ENCODE measurements at places on chromosomes 13 and 19.

DNA sequence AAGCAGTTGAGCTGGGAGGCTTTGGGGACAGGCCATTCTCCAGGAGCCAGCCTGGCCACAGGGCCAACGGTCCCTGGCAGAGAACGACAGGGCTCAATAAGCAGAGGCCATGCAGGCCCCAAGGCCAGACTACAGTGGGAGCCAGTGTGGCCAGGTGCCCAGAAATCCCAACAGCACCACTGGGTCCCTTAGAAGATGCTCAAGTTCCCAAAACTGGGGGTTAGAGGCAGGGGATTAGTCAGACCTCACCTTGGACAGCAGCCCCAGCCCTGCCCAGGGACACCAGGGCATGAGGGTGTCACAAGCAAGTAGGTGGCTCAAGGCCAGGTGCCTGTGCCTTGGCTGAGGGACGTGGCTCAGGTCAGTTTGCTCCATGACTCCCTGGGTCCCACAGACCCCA is 12.8 kb downstream of the SCGB2B2 start:
- DNase-seq = no peak

GRCh38 chr19:47296036-47296435 is 13.6 kb upstream of the C5AR1 start:
- DNase-seq = peak; percentile 89

DNA sequence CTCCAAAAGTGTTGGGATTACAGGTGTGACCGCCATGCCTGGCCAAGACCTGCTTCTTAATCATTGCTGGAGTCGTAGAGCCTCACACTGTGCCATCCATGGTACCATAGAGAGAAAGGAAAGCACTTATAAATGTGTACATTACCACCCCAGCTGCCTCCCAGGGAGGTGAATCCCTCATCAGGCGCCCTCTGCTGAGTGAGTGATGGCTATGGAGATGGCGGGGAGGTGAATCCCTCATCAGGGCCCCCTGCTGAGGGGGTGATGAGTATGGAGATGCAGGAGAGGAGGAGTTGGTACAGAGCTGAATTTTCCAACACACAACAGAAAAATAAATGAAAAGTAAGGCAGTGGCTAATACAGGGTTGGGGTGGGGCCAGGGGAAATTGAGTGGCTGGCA is 263.4 kb downstream of the UQCRFS1 start:
- DNase-seq = no peak

- DNase-seq = no peak
Measured at GRCh38 chr19:16514383-16515019, 18.3 kb downstream of the C19orf44 start.

DNA sequence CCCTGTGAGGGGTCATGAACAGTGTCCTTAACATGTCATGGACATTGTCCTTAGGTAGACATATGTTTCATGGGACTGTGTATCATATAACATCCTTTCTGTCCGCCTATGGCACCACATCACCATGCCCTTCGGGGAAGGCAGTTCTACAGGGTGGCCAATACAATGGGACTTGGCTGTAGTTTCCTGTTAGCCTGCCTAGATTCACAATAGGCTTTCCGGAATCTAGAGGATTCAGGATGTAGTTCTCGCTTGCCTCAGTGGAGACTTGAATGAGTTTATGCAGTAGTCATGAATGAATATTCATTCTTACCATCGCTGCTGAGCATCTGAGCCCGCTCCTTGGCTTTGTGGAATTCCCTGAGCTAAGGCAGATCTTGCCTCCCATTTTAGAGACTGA is 100.5 kb downstream of the DNAJC15 start:
- no peak for DNase-seq

- DNase-seq = peak; percentile 69
Measured at GRCh38 chr13:49791711-49792549, 552 bp downstream of the KPNA3 start.

- no peak for DNase-seq
Measured at GRCh38 chr13:100339411-100339940, 249.1 kb downstream of the GGACT start.

- DNase-seq = no peak
Measured at GRCh38 chr13:24892829-24893228, 128.9 kb downstream of the RNF17 start.

- no peak for DNase-seq
Measured at GRCh38 chr13:47976325-47976724, 24.7 kb downstream of the SUCLA2 start.

DNA sequence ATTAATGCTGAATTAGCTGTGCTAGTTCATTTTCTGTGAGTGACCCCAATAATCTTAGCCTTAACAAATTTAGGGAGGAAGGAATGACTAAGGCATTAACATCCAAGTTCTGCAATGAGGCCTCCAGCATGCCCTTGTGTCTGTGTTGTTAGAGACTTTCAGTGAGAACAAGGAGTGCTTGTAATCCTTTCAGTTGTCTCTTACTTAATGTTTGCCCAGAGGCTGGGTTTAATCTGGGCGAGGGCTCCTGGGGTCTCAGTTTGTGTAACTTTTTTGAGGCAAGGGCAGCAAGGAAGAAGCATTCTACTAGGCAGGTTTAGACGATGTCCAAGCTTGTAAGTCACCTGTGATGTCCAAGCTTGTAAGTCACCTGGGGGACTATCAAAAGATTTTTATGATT is 24.3 kb downstream of the CCNA1 start:
- no peak for DNase-seq

- DNase-seq = no peak
Measured at GRCh38 chr13:60491531-60491930, 94.5 kb downstream of the TDRD3 start.

GRCh38 chr13:32852526-32852925 is 163.7 kb upstream of the KL start:
- DNase-seq = no peak

GRCh38 chr13:77980592-77980991 is 62.0 kb upstream of the EDNRB start:
- DNase-seq = no peak

GRCh38 chr19:45154064-45154827 is 6.5 kb downstream of the NKPD1 start:
- peak; percentile 50 for DNase-seq

- DNase-seq = no peak
Measured at GRCh38 chr13:39411511-39411910, 191.5 kb downstream of the LHFPL6 start.

GRCh38 chr13:51873117-51873798 is 11.5 kb downstream of the CCDC70 start:
- DNase-seq = no peak

GRCh38 chr19:36418287-36419001 is at the start of gene ZFP82:
Gene ZFP82, minus strand, starts transcription at chr19:36418644. Its CDS starts 8,855 bp downstream, at chr19:36409789.
- DNase-seq = peak; percentile 85

GRCh38 chr19:310781-311496 is 19.7 kb upstream of the PLPP2 start:
- DNase-seq = no peak

GRCh38 chr13:108594153-108594552 is 35.3 kb upstream of the MYO16 start:
- DNase-seq = no peak

- peak; percentile 87 for DNase-seq
Measured at GRCh38 chr19:12956446-12957388, at the start of gene GADD45GIP1. Gene GADD45GIP1, minus strand, starts transcription at chr19:12957223. Its CDS starts 11 bp downstream, at chr19:12957212.

GRCh38 chr19:18368504-18369222 is 17.3 kb upstream of the GDF15 start:
- no peak for DNase-seq

DNA sequence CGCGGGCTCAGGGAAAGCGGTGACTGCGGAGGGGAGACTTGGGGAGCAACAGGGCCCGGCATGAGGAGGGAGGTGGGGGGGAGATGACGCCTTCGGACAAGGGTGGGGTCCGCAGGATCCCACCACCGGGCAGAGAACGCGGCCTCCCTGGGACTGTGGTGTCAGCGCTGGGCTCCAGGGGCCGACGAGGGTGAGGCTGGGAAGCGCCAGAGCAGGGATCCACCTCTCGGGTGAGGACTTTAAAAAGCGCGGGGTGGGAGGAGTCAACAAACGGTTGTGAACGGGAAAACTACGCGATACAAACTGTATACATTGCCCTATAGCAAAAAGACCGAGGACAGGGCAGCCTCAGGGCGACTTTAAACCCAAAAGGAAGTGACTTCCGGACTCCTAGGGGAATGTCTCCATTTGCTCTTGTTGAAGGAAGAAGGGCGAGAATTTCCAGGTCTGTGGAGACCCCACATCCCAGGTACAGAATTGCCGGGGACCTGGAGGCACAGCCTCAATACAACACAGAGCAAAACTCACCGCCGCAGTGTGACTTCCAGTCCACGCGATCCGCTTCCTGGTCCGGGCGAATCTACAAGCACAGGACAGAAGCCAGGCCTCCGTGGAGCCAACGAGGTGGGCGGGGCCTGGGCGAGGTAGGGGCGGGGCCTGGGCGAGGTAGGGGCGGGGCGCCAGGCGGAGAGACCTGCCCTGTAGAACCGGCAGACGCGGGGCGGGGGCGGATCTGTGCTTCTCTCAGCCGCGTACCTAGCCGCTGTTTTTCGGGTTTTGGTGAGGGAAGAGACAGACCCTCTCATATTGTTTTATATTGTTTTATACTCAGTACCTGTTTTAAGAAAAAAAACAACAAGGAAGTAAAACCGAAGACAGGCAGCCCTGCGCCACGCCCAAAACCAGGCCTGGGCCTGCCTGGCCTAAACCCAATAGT is at the start of gene ZNF888:
TSS of gene ZNF888 (minus strand) at position 588 of the 937 bp plus-strand sequence. CDS start 5,555 bp downstream, outside the sequence.
- DNase-seq = peak; percentile 94

DNA sequence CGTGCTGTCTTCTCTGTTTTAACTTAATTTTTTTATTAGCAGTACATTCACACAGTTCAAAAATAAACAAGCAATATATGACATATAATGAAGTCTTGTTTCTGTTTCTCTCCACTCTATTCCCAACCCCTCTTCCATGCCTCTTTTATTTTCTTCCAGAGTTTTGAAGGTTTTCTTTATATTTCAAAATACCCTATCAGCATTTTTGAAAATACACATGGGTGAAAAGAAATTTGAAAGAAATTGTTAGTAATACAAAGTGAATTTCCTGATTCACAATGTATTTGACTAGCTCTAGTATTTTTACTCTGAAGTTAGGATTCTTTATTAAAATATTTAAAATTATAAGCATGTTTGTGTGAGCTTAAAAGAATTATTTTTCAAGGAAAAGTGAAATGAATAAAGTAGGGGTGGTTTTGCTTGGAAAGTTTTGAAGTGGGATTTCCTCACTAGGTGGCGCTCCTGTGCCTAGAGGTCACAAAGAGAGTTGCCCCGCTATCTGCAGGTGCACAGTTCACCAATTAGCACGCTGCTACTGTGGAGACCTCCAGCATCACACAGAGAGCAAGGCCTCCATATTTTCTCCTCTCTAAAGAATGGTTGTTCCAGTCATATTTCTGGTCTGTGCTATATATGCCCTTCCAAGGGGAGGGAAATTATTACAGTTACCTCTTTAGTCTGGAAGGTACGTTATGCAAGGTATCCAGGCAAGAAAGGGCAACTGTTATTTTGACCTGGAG is 37.6 kb downstream of the SOX21 start:
- DNase-seq = peak; percentile 81

DNA sequence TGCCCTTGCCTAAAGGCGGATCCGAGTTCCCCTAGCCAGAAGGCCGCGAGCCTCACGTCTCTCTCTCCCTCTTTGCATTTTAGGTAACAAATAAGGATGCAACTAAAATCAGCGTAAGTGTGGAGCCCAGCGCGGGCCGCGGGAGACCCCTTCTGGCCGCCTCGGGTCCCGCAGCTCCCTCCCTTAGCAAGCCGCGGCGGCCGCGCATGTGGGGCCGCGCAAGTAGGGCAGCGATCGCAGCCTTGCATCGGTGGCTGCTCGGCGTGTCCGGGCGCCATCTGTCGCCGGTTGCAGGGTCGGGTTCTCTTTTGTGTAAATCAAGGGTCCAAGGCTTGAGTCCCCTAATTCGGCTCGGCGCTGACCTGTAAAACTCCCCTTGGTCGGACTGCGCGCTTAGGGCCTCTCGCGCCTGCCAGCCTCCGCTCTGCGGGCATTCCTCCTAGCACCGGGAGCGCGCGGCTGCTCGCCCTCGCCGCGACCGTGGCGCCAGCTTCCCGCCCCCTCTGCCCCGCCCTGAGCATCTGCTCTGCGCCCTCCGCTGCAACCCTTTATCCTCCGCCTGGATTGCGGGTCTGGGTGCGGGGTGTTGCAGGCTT is 2.7 kb downstream of the VSTM2B start:
- peak; percentile 86 for DNase-seq

DNA sequence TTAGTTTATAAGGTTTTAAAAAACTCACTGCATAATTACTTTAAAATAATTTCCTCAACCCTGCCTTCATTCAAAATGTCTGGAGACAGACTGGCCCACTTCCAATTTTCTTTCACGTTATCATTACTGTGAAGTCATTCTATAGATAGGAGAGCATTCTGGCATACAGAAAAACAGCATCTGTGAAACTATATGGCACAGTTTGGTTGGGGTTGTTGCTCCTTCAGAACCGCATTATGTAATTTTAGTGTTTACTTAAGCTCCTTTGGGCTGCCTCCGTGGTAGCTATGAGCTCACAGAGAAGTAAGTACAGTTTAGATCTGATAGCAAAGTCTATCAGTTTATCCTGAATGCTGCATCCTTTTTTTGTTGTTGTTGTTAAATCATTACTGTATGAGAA is 104.3 kb downstream of the KCNRG start:
- no peak for DNase-seq

DNA sequence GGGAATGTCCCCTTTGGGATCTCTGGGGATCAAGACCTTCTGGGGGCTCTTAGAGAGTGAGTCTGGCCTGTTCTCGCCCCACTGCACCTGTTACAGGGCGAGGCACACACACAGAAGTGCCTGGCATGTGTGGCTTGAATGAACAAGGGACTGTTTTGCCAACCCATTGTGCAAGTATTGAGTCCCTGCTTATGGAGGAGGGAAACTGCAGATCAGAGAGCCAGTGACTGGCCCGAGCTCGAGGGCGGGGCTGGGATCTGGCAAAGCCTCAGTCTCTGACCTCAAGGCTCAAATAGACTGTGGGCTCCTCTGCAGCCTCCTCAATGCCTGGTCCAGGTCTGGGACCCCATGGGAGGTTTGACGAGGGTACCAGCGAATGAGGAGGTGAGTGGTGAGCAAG is 5.5 kb downstream of the RAVER1 start:
- DNase-seq = no peak

- peak; percentile 74 for DNase-seq
Measured at GRCh38 chr19:3604987-3605343, 1.7 kb downstream of the TBXA2R start.

- no peak for DNase-seq
Measured at GRCh38 chr19:38654628-38655055, 7.2 kb downstream of the ACTN4 start.

DNA sequence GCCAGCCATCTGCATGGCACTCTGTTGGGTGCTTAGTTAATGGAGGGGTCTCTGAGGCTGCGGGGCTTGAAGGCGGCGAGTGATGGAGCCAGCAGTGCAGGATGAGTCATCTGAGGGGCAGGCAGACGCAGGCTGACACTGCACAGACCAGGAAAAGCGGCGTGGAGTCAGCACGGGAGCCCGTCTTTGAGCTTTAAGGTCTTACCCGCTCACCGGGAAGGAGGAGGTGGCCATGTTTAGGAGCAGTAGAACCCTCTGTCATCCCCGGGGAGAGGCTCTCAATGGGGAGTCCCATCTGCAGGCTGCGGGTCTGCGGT is 13.1 kb downstream of the NAXD start:
- no peak for DNase-seq

GRCh38 chr13:95552539-95553441 is at the start of gene CLDN10:
Gene CLDN10, plus strand, starts transcription at chr13:95552720. Its CDS starts 34 bp downstream, at chr13:95552754.
- DNase-seq = peak; percentile 10

DNA sequence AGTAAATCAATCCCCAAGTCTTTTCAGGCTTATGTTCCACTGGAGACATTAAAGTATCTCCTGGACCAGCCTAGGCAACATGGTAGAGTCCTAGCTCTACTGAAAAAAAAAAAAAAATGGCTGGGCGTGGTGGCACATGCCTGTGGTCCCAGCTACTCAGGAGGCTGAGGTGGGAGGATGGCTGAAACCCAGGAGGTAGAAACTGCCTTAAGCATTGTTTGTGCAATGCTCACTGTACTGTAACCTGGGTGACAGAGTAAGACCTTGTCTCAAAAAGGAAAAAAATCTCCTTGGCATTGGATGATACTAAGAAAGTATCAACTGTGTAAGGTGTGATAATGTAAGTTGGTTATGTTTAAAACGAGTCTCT is 8.8 kb downstream of the KLK8 start:
- no peak for DNase-seq
